D721Med (cell line): ENCODE measurements at places on chromosomes 11 and 22.

DNA sequence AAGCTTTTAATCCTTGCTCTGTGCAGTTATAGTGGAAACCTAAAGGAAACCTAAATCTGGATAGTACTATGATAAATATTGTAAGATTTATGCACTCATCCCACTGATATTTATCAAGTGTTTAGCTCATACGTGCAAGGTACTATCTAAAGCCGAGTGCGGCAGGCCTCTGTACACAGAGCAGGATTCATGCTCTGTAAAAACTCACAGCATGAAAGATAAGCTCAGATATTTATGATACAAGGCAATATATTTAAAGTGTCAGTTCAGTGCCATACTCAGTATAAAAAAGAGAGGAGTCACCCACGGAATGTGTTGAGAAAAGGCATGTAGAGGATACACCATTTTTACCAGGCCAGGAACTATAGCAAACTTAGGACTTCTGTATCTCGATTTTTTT, 66.2 kb downstream of the MAML2 start:
- DNase-seq, result no peak

GRCh38 chr11:130214861-130215530, 55.4 kb downstream of the ST14 start:
- DNase-seq, result no peak

- DNase-seq, result no peak
Observed at GRCh38 chr11:68125164-68125563, 4.0 kb upstream of the CHKA start.

- no peak for DNase-seq
Observed at GRCh38 chr11:60912223-60912850, 1.6 kb upstream of the TMEM109 start.

GRCh38 chr11:1969035-1969434, 21.9 kb downstream of the MRPL23 start:
- no peak for DNase-seq

GRCh38 chr11:35281169-35281688, 138.1 kb downstream of the SLC1A2 start:
- no peak for DNase-seq

GRCh38 chr11:73158356-73159051, 16.4 kb upstream of the FCHSD2 start:
- DNase-seq, result no peak

GRCh38 chr11:32069361-32070058, 21.4 kb upstream of the RCN1 start:
- DNase-seq, result no peak

DNA sequence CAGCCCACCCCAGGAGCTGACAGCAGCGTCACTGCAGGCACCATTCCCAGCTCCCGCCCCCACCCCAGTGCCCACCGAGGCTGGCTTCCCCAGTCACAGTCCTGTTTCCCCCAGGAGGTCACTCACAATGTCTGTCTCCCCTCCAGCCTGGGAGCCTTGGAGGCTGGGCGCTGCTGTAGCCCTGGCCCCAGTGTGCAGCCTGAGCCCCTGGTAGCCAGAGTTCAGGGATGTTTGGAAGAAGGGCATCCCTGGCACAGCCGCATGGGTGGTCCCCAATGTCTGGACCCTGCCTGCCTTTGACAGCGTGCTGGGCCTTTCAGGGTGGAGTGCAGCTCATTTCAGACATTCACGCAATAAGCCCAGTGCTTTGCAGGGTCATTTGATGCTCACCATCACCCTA, 4.3 kb downstream of the CAPN5 start:
- no peak for DNase-seq

- DNase-seq, result no peak
Observed at GRCh38 chr22:33062361-33062760, 4.2 kb upstream of the SYN3 start.

DNA sequence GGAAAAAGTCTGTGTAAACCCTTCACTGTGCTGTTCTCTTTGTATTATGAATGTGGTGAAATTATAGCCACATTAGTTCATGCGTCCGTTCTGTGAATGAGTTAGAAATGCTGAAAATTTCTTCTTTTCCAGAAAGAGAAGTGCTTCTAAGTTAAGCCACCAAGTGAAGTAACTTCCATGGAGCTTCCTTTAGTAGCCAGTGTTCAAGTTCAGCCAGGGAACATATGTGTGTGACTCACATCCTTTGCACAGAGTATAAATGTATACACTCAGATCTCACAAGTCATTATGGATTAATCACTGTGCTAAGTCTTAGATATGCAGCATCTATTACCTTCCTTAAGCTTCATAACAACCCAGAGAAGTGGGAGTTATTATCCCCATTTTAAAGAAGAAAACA, 3.1 kb upstream of the MMP8 start:
- no peak for DNase-seq

- peak; percentile 98 for DNase-seq
Observed at GRCh38 chr11:77187776-77188632, 60.0 kb downstream of the MYO7A start.

- no peak for DNase-seq
Observed at GRCh38 chr22:19238900-19239299, 52.6 kb downstream of the CLTCL1 start.

GRCh38 chr22:32341122-32341740, 16.4 kb upstream of the RFPL3 start:
- no peak for DNase-seq

DNA sequence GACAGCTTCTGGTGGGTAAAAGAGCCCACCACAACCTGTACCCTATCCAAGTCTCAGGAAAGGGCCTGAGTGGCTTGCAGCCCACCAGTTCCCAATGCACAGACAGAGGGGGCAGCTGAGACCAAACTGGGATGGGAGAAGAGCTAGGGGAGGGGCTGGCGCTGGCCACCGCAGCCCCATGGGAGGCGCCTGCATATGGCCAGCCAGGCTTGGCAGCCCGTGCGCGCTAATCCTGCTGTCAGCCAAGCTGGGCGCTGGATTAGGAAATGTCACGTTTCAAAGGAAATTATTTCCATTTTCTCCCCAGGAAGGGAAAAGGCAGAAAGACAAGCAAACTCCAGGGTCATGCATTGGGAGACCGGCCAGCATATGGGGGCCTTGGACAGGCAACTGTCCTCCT, 236.8 kb downstream of the BUD13 start:
- DNase-seq, result peak; percentile 88

GRCh38 chr22:45882881-45883810, 93.8 kb downstream of the WNT7B start:
- no peak for DNase-seq

DNA sequence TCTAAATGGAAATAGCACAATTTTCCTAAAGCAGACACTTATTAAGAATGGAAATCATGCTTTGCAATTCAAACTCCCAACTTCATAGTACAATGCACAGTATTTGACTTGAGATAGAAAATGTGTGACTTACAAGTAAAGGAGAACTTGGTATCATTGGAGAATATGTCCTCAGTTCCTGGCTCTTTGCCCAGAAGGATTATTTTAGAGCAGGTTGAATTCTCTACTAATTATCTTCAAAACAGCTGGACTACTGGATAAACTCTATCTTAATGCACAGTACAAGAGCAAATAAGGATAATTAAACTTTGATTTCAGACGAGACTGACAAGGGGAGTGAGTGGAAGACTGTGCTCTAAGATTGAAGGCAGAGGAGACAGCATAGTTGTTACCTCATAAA, 839.4 kb downstream of the OPCML start:
- DNase-seq, result no peak

DNA sequence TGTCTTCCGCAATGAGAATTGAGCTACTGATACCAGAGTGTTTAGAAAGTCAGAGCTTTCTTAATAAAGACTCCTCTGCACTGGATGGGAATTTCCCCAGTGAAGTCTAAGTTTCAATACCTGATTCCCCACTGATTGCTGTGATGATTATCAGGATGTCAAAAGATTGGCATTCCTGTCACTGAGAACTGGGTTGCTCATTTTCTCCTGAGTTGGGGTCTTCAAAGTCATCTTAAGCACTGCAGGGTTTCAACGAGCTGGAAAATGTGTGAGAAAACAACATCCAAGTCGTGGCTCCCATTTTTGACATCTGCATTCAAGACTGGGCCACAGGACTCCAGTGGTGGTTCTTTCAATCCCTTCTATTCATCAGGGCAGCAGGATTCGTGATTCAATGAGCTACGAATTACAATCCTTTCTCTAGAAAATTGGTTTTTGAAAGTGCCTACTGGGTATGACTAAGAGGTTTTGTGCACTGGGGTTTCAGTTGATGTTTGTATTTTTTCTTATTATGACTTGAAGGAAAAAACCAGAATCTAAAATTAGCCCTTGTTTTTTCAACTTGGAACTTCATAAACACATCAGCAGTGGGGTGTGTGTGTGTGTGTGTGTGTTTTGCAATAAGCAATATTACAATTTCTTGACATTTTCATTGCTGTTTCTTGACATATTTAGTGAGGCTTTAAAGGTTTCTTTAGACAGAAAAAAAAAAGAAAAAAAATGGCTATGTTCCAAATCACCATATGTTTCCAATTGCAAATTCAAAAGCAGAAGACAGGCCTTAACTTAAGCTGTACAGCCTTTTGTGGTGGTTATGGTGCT, 233.0 kb downstream of the FAM76B start:
- DNase-seq, result no peak

- no peak for DNase-seq
Observed at GRCh38 chr11:109421981-109422869, at the start of gene C11orf87. Gene C11orf87, plus strand, starts transcription at chr11:109422190. Its CDS starts 1,444 bp downstream, at chr11:109423634.

- DNase-seq, result no peak
Observed at GRCh38 chr22:36506637-36507517, at the start of gene FOXRED2. Gene FOXRED2, minus strand, starts transcription at chr22:36507040. Its CDS starts 618 bp downstream, at chr22:36506422.

DNA sequence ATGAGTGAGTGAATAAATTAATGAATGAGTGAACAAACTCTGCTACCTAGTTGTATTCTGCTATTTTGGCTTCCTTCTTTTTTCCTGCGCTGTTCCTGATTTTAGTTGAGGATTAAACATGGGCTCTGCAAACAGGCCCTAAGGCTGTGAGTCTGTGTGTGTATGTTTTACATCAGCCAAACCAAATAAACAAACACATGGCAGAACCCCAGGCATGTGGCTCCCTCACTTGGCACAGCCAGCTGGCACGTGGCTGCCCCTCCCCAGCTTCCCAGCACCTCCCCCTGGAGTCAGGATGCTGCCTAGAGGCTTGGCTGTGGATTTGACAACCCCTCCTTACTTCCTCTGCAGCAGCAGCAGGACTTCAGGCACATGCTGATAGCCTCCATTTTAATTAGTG, 593.2 kb downstream of the INSC start:
- DNase-seq, result no peak

DNA sequence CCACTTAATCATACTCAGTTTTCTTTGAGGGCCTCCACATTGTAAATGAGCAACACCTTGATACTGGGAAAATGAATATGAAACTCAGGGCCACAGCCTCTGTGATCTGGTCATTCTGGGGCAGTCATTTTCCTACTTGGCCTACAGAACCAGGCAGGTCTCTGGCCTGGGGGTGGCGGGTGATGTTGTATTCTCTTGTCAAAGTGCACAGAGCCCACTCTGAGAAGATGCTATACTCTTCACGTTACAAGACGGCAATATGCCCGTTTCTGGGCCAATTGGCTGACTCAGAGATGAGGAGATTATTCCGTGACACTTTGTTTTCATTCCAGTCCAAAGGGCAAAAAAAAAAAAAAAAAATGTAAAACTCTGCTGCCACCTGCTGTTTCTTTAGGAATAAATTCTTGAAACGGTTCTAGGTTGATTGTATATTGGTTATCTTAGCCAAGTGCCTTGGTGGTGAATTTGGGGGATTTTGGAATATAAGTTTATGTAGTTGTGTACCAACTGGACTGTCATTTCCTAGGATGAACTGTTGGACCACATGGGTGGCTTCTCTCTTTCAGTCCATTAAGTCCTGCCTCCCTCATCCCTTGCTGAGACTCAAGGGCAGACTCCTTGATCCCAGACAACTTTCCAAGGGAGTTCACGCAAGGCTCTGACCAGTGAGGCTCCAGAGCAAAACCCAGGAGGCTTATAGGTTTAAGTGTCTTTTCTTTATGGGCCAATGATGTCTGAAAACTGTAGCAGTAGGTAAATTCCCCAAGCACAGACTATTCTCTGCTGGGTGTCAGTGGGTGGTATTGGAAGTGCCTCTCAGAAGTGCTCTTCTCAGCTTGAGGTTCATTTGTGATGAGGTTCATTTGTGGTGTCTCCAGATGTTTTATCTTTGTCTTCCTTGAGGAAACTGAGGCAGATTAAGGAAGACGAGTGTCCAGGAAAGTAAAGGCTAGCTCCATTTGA, 18.2 kb downstream of the ADM start:
- no peak for DNase-seq

- no peak for DNase-seq
Observed at GRCh38 chr11:66004186-66004585, 1.9 kb downstream of the BANF1 start.

- DNase-seq, result no peak
Observed at GRCh38 chr22:29689880-29690213, 30.0 kb upstream of the CABP7 start.

DNA sequence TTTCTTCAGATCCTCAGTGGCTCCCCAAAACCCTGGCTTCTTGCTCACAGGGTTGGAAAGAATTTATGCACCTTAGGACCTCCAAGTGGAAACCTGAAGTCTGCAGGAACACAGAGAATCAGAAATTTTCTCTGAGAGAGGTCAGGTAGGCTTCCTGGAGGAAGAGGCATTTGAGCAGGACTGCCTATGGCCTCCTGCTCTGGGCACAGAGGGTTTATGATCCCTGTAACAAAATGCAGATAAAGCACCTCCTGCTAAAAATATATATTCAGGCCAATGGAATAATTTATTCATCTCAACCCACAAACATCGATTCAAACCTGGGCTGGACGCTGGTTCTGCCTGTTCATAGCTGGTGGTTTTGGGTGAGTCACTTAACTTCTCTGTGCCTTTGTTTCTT, 68.1 kb upstream of the FGF3 start:
- DNase-seq, result no peak

GRCh38 chr11:27420722-27421572, 51.6 kb downstream of the LGR4 start:
- no peak for DNase-seq

DNA sequence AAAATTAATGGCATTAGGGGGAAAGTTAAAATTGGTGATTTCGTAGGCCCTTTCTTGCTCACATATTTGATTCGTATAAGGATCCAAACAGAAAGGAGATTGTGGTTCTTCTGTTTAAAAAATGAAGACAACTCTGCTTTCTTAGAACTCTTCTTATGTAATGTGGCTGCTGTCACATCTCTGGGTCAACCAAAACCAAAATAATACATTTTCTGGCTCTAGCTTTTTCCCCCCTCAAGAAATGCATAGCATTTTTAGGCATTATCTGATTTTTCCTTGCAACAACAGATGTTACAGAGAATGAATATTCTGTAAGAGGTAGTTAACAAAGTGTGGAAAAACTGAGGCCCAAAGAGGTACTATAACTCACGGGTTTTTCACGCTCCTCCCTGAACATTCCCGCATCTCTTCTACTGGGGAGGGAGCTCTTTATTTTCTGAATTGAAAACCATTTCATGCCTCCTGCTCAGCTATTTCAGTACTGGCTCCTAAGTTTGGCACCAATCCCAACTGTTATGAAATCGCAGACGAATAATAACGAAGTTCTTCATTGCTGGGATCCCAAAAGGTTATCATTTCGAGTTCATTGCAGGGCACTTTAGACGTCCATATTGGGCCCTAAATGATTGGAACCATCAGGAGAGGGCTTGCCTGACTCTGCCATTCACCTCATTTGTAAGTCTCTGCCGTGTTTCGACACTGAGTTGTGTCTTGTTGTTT, 17.1 kb downstream of the GRAP2 start:
- no peak for DNase-seq

GRCh38 chr11:65288706-65289536, 25.7 kb upstream of the CDC42EP2 start:
- DNase-seq, result no peak

- no peak for DNase-seq
Observed at GRCh38 chr11:94449437-94449836, 44.2 kb downstream of the MRE11 start.
